ENCODE measurements at places on chromosomes 11 and 22.

DNA sequence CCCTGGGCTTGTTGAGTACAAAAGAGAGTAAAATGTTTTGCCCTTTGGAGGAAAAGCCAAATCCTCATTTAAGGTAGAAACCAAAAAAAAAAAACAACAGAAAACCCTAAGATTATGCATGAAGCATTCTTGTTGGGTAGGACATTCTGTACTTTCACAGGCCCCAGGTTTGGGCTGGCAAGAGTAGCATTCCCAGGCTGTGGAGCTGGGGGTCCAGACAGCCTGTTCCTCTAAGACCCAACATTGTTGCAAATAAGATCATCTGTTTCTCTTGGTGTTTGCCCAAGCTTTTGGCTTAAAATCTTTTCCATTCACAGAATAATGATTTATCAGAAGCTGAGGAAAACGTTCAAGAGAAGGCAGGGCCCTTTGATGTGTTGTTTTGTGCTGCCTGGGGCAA, 123.8 kb downstream of the MICAL2 start:
- DNase-seq: no peak

- no peak for DNase-seq
Observed at GRCh38 chr11:123233280-123233974, 38.4 kb upstream of the CLMP start.

GRCh38 chr11:36123336-36124101, 165.7 kb downstream of the COMMD9 start:
- DNase-seq: no peak

- DNase-seq: no peak
Observed at GRCh38 chr11:130638624-130639023, 190.2 kb downstream of the ADAMTS15 start.

DNA sequence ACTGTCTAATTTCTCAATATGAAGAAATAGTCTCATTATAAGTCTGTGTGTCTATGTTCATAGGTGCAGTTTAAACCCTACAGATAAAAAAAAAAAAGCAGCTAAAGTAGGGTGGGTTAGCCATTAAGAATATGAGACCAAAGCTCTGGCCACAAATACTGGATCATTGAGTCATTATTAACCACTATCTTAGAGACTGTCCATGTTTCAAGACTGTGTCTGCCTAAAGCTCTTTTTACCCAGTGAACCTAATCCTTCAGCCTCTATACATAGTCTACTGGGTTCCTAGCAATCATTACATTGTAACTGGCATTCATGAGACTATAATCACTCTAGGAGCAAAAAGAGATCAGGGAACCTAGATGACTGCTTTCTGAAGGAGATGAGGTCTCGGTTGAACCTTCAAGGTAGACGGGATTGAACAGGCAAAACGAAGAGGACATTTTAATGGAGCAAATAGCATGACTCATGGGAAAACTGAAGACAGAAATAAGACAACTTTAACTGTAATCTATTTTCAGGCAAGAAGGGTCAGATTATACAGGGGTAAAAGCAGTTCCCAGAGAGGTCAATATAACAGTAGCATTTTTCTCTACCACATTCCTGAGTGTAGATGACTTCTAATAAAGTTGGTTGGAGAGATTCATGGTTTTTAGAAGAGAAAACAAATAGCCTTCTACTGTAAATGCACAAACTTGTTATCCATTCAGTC, 64.0 kb upstream of the FIBIN start:
- DNase-seq: no peak

- DNase-seq: no peak
Observed at GRCh38 chr11:29095821-29096220, 921.0 kb downstream of the KCNA4 start.

GRCh38 chr22:37186997-37187522, 987 bp downstream of the C1QTNF6 start:
- no peak for DNase-seq

DNA sequence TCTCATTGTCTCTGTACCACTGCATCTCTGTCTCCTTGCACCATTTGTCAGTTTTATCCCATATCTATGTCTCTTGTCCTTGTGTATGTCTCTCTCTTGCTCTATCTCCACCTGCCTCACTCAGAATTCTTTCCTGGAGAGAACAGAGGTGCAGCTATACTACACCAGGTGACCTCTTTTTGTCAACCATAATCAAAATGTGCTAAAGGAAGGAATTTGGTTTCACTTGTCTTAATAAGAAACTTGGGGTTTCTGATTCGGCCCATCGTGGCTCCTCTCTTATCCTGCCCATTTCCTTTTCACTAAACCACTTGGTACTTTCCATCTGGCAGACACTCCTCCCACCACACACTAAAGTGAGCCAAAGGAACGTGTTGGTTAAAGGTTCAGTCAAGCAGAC, 2.0 kb upstream of the C11orf42 start:
- DNase-seq: no peak

- no peak for DNase-seq
Observed at GRCh38 chr11:134282121-134283045, 6.2 kb downstream of the GLB1L3 start.

DNA sequence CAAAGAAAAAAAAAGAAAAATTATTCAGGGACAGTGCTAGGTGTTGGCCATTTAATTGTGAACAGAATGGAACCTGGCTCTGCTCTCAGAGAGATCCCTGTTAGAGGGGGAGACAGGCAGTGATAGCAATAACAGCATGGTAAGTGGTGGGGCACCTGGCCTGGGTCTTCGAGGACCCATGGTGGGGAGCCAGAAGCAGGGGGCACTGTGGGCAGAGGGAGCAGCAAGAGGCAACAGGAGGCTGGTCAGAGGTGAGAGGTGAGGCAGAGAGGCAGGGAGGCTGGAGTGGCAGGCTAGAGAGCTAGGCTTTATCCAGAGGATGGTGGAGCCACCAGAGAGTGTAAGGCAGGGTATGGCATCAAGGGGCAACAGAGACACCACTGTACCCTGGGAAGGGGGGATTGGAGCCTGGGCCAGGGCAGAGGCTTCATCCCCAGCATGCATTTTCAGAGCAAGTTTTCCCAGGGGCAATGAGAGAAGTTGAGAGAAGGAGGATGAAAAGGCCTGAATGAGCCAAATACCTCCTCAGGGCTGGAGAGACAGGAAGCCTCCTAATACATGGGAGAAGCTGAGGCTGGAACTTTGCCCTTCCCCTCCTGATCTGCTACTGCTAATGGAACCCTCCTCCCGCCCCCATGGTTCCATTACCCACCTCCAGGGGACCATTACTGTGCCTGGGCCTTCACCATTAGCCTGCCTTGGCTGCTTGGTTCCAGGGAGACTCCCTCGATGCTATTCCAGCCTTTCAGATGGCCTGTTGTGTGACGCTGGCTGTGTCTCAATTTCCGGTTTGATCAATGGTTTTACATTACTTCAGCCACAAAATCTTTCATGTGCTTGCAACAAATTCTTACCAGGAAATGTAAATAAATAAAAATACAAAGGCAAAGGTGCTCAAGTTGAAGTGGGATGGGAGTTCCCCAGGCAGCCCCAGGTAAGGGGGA, 2.6 kb upstream of the P2RY2 start:
- DNase-seq: no peak

DNA sequence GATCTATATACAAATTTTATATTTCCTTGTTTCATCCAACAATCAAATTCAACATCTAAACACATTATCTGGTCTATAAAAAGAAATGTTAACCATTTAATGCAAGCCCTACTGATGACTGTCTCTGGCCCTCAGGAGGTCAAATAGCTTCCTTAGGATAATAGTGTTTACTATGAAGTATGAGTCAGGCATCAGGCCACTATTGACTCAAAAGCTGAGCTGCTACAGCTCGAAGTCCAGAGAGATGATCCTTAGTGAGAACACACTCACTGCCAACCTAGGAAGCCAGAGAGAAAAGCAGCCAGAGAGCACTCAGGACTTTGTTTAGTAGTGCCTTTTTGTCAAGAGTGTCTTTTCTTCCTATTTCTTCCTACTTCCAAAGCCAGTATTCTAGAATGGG, 171.8 kb downstream of the SOX6 start:
- DNase-seq: peak; percentile 82

GRCh38 chr11:99682171-99682570, 661.4 kb downstream of the CNTN5 start:
- DNase-seq: no peak

- no peak for DNase-seq
Observed at GRCh38 chr22:17783312-17783711, 9.0 kb upstream of the BID start.

- peak; percentile 11 for DNase-seq
Observed at GRCh38 chr11:58494101-58494500, 13.8 kb downstream of the OR5B21 start.

DNA sequence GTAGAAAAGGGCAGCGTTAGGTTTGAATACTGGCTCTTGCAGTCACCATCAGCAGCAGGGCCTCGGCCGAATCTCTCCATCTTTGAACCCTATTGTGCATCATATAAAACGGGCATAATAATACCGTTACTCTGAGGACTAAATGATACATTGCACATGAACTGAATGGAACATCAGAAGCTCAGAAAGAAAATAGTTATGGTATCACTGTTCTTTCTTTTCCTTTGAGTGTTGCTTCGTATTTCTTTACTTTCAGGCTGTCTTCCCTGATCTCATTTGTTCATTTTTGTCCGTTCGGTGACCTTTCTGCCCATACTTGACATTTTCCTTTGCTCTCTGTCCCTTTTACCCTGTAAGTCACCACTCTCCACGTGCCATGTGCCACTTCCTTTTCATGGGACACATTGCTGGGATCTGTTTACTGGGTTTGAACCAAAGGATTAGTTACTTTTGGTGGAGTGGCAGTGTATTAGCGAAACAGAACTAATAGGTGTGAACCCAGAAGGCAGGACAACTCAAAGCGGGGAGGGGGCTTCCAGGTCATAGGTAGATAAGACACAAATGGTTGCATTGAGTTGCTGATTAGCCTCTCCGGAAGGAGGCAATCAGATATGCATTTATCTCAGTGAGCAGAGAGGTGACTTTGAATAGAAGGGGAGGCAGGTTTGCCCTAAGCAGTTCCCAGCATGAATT, 717 bp upstream of the ZNF202 start:
- no peak for DNase-seq

DNA sequence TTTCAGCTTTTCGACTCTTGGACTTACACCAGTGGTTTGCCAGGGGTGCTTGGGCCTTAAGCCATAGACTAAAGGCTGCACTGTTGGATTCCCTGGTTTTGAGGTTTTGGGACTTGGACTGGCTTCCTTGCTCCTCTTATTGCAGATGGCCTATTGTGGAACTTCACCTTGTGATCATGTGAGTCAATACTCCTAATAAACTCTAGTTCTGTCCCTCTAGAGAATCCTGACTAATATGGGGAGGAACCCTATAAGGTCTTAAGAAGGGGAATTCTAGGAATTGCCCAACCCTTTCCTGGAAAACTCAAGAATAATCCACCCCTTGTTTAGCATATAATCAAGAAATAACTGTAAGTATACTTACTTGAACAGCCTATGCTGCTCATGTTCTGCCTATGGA, 491.8 kb downstream of the TMEM135 start:
- DNase-seq: no peak

GRCh38 chr22:45831394-45831793, 145.6 kb downstream of the WNT7B start:
- DNase-seq: peak; percentile 41

DNA sequence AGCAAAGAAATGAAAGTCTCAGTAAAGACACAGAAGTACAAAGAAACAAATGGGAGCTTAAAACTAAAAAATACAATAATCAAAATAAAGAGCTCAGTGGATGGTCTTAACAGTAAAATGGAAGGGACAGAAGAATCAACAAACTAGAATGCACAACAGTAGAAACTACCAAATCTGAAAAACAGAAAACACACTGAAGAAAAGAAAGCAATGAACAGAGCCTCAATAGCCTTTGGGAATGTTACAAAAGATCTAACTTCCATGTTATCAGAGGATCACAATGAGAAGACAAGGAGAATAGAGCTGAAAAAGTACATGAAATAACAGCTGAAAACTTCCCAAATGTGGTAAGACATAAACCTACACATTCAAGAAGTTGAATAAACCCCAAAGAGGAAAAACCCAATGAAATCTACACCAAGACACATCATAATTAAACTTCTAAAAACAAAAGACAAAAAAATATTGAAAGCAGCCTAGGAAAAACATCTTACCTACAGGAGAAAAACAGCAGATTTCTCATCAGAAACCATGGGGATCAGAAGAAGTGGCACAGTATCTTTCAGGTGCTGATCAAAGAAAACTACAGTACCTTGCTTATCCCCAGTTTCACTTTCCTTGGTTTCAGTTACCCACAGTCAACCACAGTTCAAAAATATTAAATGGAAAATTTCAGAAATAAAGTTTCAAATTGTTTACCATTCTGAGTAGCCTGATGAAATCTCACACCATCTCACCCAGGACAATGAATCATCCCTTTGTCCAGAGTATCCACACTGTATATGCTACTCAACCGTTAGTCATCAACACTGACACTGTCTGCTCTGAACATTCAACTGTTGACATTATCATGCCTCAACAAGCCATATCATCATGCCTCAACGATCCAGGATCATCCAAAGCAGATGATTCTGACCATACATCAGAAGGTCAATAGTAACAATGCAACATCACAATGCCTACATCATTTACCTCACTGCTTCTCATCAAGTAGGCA, 22.2 kb downstream of the RRAS2 start:
- peak; percentile 85 for DNase-seq

GRCh38 chr11:1560649-1561251, 11.3 kb downstream of the DUSP8 start:
- no peak for DNase-seq
